ENCODE measurements at places on chromosomes 13 and 19. TPM values are rescaled to one million over a fixed set of nuclear protein-coding genes. Genes with fewer than 3 reads are reported as not detected.

Gene FAM216B
- total RNA-seq, result not detected

Gene HNRNPUL1
- 42.1 TPM for total RNA-seq

Gene MEDAG
- 27.2 TPM for total RNA-seq

Gene MAP2K7
- 6.8 TPM for total RNA-seq

Gene KLK4
- not detected for total RNA-seq

Gene CGB1
- total RNA-seq, result not detected

Gene ZNF730
- total RNA-seq, result 1.8 TPM

Gene ZNF558
- 3.6 TPM for total RNA-seq

Gene ZNF69
- 3.5 TPM for total RNA-seq

Gene ZSCAN4
- total RNA-seq, result not detected

Gene ADAMTSL5
- total RNA-seq, result not detected

Gene CELF5
- total RNA-seq, result not detected
